ENCODE measurements at places on chromosomes 6 and 20.

DNA sequence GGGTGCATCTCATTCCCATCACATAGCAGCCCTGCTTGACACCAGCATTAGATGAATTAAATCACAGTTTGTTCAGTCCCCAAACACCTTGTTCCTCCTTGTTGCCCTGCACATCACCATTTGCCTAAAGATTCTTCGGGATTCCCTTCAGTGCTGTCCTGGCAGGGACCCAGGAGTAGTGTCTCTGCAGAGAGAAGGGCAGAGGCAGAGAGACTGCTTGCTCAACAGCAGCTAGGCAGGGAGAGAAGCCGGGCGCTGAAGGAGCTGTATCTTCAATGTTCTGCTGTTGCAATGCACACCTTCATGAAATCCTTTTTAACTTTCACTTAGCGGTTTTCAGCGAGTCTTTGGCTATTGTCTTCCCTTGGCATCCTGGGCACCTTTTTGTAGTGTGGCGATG, 362.9 kb downstream of the FARS2 start:
- DNase-seq: no peak

DNA sequence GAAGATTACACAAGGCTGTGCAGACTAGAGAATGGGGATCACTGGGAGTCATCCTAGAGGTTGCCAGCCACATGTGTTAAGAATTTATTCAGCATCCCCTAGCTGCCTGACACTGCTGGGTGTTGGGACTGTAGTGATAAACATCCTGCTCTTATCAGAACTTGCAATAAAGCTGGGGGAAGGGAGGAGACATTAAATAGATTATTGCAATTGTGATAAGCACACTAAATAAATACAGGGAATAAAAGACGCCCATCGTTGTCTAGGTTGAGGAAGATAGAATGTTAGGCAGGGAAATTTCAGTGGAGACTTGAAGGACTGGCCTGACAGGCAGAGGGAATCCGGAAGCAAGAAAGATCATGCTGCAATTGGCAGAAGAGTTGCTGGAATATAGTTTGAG, 33.2 kb upstream of the TRAM2 start:
- DNase-seq: no peak

- no peak for DNase-seq
These were observed 142.7 kb downstream of the TENT5A start for GRCh38 chr6:81609736-81610135.

DNA sequence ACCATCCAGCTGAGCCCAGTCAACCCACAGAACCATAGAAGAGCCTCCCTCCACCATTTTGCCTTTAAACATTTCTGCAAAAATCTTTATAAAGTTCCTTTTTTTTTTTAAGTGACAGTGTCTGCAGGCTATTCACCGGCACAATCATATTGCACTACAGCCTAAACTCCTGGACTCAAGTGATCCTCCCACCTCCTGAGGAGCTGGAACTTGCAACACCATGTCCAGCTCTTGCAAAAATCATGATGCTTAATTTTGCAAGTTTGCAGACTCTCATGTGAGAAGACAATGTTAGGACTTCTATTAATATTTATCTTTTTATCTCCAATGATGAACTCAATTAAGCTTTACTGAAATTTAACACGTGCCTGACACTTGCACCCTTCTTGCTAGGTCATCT, 88.8 kb downstream of the INSM1 start:
- DNase-seq: no peak

DNA sequence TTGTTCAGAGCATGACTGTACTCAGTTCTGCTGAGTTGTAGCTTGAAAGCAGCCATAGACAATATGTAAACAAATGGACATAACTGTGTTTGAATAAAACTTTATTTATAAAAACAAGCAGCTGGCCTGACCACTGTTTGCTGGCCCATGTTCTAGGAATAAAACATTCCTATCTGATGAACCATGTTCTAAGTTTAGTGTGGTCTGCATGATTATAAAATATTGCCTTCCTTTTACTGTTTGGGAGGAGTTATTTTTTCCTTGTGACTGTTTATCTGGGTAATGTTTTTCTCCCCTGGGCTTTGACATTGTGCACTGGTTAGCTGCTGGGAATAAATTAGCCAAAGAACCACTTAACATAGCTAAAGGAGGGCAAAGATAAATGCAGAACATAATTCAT, 55.1 kb downstream of the CDS2 start:
- no peak for DNase-seq

- no peak for DNase-seq
These were observed 455.7 kb downstream of the PLCB1 start for GRCh38 chr20:8587810-8588209.
